ENCODE measurements at places on chromosomes 7 and 10. TPM values are rescaled to one million over a fixed set of nuclear protein-coding genes. Genes with fewer than 3 reads are reported as not detected.

DNA sequence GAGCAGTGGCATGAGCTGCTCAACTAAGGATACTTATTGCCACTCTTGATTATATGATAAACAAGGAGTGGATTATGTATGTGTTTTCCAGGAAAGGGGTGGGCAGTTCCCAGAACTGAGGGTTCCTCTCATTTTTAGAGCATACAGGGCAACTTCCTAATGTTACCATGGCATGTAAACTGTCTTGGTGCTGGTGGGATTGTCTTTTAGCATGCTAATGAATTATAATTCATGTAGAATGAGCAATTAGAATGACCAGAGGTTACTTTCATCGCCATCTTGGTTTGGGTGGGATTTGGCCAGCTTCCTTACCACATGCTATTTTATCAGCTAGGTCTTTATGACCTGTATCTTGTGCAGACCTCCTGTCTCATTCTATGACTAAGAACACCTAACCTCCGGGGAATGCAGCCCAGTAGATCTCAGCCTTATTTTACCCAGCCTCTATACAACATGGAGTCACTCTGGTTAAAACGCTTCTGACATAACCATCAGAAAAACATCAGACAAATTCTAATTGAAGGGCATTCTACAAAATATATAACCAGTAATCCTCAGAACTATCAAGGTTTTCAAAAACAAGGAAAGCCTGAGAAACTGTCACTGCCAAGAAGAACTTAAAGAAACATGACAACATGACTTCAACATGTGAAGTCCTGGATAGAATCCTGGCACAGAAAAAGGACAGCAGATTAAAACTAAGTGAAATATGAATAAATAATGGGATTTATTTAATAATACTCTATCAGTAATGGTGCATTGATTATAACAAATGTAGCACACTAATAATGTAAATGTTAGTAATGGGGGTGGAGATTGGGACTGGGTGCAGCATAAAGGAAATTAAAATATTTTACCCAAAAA is 365.0 kb downstream of the SEMA3D start:
- DNase-seq, result no peak

Gene HECTD2
- polyA plus RNA-seq, result 5.7 TPM

DNA sequence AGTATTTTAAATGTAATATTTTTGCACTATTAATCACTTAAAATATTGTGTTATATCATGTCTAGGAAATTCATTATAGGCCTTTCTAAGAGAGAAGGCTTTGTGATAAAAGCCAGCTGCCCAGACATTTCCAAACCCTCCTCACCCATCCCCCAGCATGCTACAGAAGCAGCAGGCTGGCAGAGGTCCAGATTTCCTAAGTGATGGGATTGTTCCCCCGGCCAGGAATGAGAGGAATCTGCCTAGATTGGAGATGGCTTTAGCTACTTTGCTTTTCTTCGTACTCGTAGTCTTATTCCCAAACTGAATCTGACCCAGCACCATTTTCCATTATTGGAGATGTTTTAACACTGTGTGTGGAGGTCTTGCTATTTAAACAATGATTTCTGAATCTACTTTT is 29.4 kb downstream of the CDK14 start:
- DNase-seq, result peak; percentile 49

Gene STAG3
- polyA plus RNA-seq, result 0.10 TPM

DNA sequence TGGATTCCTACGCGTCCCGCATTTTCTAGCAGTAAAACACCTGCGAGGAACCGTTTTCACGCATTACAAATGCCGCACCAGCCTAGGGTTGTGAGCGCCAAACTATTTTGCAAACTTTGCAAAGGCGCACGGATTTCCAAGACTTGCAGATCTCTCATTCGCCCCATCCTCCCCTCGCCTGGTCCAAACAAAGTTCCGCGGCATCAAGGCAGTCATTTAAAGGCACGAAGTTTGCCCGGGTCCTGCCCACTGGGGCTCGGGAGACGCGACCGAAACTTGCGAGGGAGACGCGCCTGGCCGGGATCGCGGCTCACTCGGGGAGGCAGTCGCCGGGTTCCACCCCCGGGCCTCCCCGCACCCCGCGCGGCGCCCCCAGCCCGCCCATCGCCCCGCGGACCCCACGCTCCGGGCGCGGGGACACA is 613 bp downstream of the USP6NL start:
- DNase-seq, result no peak

Gene PRKCQ
- 0.18 TPM for polyA plus RNA-seq

DNA sequence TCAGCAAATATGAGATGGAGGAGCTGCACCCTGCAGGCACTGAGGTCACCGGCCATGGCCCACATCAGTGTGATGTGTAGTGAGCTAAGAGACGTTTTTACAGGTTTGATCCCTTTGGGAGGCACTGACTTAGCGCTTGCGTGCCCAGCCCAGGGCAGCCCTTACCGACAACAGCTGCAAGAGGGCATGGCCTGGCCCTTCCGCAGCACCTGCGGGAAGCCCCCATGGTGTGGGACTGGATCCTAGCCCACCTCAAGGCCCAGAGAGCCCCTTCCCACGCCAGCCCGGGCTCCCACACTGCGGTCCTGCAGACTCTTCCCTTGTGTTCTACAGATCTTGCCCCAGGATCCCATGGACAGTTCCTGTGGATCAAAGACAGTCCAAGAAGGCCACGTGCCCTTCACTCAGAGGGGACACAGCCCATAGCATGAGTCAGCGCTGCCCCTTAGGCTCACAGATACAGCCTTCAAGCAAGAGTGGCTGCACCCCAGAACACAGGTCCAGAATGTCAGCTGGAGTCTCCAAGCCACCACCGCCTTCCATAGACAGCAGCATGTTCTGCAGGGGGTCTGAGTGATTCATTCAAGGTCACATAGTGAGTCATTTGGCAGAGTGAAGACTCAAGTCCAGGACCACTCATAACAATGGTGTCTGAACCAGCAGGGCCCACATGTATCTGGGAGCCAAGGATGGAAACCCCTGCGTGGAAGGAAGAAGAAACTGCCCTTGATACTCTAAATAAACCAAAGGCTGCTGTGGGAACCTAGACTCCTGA is 25.4 kb downstream of the TLL2 start:
- no peak for DNase-seq

DNA sequence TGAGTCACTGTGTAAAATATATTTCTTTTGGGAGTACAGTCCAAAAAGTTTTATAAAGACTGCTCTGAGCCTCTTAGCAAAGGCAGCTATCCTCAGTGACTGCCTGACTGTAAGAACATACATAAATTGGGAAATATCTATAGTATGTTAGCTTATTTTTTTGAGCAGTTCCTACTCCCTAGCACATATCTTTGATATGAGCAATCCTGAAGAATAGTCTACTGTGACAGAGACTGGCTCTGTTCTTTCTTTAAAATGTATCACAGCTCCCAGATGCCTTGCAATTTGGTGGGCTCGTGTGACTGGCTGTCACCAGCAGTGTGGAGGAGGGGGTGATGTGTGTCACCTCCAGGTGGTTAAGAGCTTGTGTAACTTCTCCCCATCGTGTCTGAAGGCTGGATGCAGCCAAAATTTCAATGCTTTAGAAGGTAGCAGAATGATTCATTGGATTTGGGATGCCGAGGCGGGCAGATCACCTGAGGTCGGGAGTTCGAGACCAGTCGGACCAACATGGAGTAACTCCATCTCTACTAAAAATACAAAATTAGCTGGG is 47.9 kb downstream of the MTERF1 start:
- DNase-seq, result no peak

Gene C10orf67
- 1.1 TPM for polyA plus RNA-seq

DNA sequence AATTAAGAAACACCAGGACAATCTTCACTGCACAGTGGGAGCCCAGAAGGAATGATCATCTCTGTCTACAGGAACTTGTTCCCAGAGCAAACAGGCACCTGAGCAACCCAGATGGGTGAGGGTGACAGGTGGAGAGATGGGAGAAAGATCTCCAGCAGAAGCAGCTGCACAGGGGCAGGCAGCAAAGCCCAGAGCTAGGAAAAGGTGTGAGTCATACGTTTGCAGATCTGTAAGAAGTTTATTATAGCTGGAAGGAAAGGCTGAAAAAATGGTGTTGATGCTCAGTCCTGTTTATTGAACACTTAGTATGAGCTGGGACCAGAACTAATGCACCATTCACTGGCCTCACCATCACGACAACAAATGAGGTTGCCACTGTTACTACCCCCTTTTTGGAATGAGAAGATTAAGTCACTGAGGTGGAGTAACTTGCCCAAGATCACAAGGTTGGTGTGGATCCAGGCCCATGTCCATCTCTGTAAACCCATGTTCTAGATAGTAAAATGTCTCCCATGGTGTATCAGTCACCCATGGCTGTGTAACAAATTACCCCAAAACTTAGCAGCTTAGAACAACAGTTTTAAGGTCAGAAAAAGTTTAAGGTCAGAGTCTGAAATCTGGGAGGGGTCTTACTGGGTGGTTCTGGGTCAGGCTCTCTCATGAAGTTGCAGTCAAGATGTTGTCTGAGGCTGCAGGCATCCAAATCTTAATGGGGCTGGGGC is 506.9 kb downstream of the RPS24 start:
- no peak for DNase-seq

DNA sequence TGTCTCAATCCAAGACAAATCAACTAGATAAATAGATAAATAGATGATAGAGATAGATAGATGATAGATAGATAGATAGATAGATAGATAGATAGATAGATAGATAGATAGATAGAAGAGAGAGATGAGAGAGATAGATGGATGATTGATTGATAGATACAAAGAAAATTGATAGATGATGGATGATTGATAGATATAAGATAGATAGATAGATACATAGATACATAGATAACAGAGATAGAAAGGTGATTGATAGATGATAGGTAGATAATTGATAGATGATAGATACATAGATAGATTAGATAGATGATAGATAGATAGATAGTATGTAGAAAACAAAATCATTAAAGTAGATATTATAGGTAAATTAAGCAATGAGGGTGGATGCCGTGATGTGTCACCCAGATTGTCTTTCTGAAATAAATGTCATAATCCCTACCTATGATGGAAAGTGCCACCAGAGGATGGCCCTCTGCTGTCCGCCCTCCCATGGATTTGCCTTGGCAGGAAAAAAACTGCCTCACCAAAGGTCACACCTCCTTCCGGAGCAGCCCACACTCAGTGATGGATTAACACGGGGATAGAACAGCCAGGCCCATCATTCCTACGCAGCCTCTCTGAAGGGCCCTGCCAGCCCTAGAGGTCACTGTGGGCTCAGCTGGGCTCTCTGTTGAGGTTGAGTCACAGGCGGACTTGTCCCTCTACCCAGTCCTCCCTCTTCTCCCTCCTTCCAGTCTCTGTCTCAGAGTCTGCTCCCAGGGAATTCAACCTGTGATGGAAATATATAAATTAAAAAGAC is 50.8 kb downstream of the KCNH2 start:
- DNase-seq, result no peak

Data from SK-N-SH (cell line).